Small intestine (tissue), 16 donors: ENCODE measurements at places on chromosomes 6 and 20.

DNA sequence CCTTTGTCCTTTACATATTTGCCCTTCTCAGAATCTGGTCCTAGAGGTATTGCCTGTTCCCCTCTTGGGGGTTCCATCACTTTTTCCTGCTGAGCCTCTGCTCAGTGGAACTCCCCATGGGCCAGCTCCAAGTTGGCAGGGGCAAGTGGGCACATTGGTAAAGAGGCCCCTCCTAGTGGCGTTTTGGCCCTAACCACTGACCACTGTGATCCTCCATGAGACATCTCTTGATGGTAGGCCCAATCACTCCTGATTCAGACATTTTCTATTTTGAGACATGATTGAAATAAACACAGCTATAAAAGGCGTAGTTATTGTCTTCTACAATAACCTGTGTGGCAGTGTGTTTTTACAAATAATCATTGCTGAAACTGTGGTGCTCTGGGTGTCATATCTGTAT, 83.0 kb downstream of the RREB1 start:
- no peak for DNase-seq

GRCh38 chr6:134034478-134034877, 17.9 kb downstream of the SLC2A12 start:
- DNase-seq: no peak

- no peak for DNase-seq
Observed at GRCh38 chr20:14569641-14570040, 232.2 kb upstream of the FLRT3 start.

GRCh38 chr20:38880952-38881735, 45.1 kb upstream of the FAM83D start:
- DNase-seq: no peak

DNA sequence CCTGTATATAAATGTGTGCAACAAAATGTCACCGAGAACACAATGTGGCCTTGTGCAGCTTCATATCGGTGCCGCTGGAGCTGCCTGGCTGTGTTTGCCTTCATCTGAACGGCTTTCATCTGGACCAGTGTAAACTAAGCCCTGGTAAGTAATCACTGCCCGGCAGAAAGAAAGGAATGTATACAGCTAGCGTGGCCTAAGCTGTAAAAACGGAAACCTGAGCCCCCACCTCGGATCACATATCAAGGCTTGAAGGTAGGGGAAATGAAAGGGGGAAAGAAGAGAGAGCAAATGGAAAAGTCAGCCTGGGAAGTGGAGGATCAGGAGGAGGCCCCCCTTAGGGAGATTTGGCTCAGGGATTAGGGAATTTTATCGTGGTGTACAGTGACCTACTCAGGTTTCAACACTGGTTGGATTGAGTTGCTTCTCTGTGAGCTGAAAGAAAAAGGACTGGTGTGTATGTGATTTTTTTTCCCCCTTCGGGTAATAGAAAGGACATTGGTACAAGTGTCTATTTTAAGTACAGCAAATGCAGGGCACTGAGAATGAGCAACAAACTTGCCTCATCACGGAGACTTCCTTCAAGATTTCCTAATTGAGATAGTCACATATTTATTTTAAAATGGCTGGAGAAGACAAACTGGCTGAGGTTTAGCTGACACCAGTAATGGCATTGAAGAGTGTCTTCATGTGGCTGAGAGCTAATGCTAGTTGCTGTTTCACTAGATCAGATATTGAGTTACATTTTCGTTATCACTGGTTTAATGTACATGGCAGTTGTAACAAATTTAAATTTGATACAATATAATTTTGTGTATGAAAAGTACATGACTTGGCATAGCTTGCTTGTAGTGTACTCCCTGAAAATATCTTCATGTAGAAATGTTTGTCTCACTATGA, 3.5 kb downstream of the SOBP start:
- DNase-seq: no peak

GRCh38 chr6:156634951-156635371, 142.2 kb upstream of the ARID1B start:
- peak; percentile 52 for DNase-seq

GRCh38 chr6:166076625-166077024, 91.0 kb downstream of the TBXT start:
- no peak for DNase-seq

DNA sequence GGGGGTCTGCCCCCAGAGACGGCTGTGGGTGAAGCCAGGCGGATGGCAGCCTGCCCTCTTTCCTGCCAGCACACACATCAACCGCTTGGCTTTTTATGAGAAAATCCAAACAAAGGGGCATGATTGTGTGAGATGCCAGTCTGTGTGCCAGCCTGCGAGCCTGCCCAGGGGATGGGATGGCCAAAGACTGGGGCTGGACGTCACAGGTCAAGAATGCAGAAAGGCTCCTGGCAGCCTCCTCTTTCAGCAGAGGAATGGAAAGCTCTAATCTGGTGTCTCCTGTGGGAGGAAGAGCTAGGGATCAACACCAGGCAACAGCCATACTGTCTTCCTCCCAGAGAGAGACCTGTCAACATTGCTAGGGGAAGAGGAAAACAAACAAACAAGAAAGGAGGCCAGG, 15.8 kb downstream of the TUBB2B start:
- DNase-seq: no peak

- peak; percentile 28 for DNase-seq
Observed at GRCh38 chr6:77292564-77293546, 170.4 kb downstream of the HTR1B start.

DNA sequence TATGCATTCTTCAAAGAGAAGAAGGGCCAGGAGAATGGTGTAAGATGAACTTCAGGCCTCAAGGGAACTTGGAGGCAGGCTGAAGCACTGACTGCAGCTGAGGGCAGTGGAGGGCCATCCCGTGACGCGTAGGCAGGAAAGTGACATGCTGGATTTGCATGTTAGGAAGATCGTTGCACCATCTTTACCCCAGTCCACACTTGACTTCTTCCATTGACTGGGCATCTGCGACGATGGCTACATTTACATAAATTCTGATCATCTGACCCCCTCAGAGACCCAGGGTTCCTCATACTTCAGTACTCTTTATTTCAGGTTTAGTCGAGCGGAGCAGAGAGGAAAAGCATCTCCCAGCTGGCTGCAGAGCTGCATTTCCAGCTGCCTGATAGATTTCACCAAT, 180.2 kb downstream of the PTPRT start:
- no peak for DNase-seq

GRCh38 chr6:118371955-118372354, 176.1 kb upstream of the PLN start:
- DNase-seq: no peak

- no peak for DNase-seq
Observed at GRCh38 chr6:13262302-13263230, 65.8 kb downstream of the TBC1D7 start.

DNA sequence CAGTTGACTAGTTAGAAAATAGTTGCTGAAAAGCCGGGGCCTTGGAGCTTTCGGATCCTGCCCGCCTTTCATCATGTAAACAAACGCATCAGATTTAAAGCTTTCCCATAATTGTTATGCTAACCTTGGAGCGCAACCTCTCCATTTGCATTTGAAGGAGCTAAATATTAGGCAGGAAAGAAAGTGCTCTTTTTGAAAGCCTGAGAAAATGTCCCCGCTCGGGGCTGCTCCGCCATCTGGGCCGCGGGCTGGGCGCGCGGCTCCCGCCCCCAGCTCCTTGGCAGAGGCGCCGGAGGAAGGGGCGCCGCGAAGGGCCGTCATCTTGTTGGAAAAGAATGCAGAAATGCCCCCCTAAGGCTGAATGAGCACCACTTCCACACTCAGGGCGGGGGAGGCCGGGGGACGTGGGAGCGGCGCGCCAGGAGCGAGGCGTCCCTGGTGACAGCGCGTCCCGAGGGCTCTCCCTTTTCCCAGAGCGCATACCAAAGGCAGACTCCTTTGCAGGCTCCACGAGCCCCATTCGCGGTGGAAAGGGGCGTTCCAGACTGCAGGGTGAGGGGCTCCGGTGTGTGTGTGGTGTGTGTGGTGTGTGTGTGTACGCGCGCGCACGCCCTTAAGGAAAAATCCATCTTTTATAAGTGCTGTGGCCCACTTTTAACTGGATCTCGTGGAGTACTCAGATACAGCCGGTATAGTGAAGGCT, 145.6 kb upstream of the ID4 start:
- peak; percentile 19 for DNase-seq

GRCh38 chr20:33532753-33533459, 43.0 kb downstream of the CBFA2T2 start:
- no peak for DNase-seq

- peak; percentile 91 for DNase-seq
Observed at GRCh38 chr6:27188885-27189418, 58.5 kb upstream of the PRSS16 start.

GRCh38 chr6:25360621-25361020, 81.4 kb downstream of the CARMIL1 start:
- no peak for DNase-seq

GRCh38 chr6:146999766-147000165, 204.5 kb upstream of the STXBP5 start:
- DNase-seq: no peak

DNA sequence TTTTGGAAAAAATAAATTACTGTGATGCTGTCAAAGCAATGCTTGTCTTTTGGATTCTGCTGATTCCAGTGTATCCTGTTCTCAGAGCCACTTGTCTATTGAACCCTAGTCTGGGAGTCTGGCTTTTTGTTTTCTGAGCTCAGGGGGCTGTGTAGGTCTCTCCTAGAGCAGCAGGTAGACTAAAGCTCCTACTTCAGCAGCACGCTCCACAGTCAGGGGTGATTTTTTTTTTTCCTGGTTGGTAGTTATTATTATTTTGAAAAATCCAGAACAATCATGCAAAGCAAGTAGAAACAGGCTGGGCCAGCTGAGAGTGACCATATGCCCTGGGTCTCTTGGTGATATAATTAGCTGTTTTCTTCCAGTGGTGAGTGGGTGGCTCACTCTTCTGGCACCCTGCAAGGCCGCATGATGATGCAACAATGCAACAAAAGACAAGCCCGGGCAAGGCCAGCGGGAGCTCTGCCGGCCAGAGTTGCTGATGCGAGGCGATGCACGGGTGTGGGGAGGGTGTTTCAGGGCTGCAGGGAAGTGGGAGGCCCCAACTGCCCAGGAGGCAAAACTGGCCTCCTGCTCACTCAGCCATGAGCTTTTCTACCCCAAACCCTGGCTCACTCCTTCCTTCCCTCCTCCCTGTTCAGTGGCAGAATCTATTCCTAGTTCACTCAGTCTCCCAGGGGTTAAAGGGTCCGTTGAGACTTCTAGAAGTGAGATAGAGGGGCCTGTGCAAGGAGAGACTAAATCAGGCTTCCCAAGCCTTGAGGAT, 11.5 kb upstream of the CDKN1A start:
- peak; percentile 50 for DNase-seq

DNA sequence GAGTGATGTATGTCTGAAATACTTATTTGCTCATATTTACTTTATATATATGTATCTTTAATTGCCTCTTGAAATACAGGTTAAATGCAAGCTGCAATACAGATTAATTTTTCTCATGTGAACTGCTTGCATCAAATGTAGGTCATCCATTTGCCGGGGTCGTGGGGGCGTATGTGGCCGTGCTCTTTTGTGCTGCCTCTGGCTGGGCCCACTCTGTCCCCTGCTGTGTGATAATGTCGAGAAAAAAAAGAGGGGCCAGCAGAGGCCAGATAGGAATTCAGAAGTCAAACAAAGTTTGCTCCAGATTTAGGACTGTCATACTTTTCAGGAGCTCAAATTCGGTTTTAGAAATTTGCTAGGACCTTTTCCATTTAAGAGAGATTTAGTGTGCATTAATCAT, 459.6 kb upstream of the SOX4 start:
- no peak for DNase-seq

- DNase-seq: no peak
Observed at GRCh38 chr20:54640800-54641199, 165.4 kb downstream of the DOK5 start.

GRCh38 chr20:45647441-45648050, 16.5 kb upstream of the WFDC9 start:
- no peak for DNase-seq

- DNase-seq: peak; percentile 21
Observed at GRCh38 chr20:41509316-41510200, 108.6 kb downstream of the CHD6 start.

- no peak for DNase-seq
Observed at GRCh38 chr6:134416418-134417154, 98.7 kb upstream of the SGK1 start.

DNA sequence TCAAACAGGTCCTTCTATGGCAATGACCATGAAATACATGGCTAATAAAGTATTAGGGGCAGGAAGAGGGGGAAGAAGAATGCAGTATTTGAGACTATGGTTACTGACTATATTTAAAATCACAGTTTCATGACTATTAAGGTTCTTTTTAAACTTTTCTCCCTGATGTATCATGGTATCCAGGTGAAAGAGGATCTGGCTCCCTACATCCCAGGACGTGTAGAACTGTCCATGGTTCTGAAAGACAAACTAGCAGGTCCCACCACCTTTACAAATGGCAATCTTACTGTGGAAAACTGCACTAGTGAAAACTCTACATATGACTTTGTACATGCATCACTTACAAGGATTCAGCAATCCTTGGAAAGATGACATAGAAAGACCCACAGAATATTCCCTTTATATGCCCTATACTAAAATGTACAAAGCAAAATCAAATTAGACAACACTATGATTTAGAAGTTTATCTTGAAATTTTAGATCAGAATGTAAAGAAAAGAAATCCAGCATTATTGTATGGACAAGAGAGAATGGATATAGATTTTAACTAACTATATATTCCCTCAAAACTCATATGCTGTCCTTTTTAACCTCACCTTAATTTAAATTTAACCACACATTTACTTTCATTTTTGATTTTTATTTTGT, 33.5 kb downstream of the RPP21 start:
- peak; percentile 10 for DNase-seq

DNA sequence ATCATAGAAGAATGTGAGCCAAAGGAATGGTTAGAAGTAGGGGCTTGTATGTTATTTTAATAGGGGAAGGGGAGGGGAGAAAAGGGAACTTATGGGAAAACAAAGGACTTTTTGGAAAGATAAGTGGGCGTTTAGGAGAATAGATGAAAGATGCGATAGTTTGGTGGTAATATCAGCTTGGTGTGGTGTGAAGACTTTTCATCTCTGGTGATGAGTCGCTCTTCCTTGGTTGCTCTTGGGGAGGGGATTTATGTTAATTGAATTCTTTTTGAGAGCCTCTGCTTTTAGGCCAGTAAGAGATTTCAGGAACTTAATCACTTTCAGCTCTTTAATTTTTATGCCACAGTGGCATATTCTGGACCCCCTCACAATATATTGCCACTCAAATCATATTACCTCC, 10.8 kb downstream of the HECA start:
- DNase-seq: no peak

DNA sequence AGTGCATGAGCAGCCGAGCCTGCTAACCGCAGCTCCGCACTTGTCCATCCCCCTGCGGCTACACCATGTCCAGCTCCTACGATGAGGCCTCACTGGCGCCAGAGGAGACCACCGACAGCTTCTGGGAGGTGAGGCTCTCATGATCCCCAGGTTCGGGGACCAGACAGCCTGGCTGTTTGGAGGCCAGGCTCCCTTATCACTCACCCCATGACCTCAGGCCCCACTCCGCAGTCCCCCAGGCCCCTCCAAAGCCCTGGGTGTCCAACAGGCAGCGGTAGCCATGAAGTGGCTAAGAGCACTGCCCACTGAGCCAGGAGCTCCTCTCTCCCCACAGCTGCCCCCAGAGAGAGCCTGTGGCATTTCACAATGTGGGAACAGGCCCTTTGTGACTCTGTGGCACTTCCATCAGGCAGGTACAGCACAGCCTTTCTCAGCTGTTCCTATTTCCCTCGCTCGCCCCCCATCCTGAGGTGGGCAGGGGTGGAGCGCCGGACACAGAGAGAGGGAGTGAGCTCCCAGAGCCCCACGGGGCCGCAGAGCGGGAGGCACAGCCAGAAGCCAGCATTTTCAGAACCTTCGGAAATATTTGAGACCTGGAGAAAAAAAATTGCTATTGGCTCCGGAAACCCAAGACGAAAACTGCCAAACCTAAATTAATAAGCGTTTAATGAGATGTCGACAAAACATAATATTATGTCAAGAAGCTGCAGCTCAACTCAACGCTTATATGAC, 29.7 kb downstream of the SPDEF start:
- DNase-seq: no peak
